ENCODE measurements at places on chromosomes 4 and X. TPM values are rescaled to one million over a fixed set of nuclear protein-coding genes. Genes with fewer than 3 reads are reported as not detected.

DNA sequence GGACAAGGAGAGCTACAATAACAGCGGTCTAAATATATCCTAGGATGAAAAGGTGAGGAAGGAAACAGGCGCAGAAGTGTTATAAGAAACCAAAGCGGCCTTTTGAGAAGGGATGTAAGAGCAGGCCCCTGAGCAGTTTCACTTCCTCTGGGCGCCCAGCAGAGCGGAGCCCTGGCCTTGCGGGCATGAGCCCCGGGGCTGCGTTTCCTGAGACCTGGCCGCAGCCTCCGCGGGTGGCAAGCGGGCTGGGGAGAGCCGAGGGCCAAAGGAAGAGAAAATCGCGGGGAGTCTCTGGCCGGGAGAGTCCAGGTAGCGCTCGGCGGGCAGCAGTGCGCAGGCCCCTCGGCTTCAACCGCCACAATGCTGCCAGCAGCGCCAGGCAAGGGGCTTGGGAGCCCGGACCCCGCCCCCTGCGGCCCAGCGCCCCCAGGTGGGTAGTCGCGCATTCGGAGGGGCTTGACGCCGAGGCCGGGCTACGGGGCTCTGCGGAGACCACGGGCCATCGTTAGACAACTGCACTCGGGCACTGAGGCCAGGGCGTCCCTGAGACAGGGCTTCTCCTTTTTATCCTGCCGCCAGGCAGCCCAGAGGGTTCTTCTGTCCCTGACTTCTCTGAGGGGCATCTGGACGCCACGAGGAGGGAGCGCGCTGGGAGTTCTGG is at the start of gene BANK1:
Gene BANK1, plus strand, starts transcription at position 210 of the 661 bp plus-strand sequence. Its CDS starts 151 bp downstream, at position 361.
- DNase-seq: peak; percentile 28

GRCh38 chr4:15149234-15149838 is 147.1 kb downstream of the CPEB2 start:
- no peak for DNase-seq

DNA sequence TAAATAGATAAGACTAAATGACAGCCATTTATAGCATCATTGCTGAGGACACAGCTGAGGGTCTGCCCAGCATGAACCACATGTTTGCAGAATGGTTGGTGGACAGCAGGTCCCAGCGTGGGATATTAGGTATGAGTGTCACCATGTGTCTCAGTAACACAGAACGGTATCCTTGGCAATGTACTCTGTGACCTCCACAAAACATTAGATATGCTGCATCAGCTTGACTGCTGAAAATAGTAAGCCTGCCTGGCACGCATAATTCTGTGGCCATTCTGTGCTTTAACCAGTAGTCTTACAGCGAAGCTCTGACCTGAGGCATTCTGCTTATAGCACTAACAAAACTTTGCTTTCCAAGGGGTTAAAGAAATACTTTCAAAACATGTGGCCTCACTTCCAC is 32.0 kb downstream of the LIMCH1 start:
- no peak for DNase-seq

GRCh38 chrX:68792083-68792482 is 36.7 kb upstream of the EFNB1 start:
- no peak for DNase-seq

DNA sequence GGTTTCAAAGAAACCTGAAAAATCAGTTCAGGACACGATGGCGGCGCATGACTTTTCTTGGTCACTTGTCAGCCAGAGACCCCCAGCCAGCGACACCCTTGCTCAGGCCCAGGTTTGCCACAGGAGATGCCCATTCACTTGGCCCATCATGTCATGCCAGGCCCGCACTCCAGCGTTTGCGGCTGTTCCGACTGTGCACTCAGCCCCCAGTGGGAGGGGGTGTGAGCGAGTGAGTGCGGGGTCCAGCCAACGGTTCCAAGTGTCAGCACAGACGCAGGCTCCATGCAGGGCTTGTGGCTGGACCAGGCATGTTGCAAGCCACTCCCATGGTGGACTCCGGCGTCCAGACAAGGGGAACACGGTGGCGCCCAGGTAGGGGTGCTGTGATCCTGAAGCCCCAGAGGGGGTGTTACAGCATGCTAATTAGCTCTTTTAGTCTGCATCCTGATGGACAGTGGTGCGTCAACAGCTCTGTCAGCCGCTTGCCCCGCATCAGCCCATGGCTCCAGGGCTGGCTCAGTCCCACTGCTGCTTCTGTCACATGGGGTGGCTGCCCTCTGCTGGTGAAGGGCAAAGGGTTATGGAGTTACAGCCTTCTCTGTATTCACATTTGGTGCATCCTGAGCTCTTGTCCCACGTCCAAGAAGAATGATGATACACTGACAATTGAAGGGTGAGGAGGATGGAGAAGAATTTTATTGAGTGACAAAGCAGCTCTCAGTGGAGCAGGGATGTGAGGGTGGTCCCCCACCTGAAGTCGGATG is 3.7 kb upstream of the MAEA start:
- no peak for DNase-seq

- peak; percentile 72 for DNase-seq
These were observed 120.2 kb upstream of the PJA1 start for GRCh38 chrX:69285401-69285877.

- DNase-seq: no peak
These were observed 50.9 kb downstream of the SEL1L3 start for GRCh38 chr4:25811841-25812240.

DNA sequence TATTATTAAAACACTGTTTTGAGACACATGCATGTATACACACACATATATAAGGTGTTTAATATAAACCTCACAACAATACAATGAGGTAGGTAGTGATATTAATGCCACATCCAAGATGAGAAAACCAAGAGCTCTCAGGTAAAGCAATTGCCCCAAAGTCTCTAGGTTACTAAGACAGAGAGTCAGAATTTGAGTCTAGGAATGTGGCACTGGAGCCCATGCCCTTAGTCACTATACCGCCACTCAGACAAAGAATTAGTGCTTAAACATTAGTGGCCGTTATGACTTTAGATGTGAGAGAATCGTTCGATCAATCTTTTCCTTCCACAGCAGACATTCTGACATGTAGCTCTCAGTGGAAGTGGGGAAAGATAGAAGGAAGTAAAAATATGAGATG is 108.2 kb upstream of the ACSL4 start:
- no peak for DNase-seq

DNA sequence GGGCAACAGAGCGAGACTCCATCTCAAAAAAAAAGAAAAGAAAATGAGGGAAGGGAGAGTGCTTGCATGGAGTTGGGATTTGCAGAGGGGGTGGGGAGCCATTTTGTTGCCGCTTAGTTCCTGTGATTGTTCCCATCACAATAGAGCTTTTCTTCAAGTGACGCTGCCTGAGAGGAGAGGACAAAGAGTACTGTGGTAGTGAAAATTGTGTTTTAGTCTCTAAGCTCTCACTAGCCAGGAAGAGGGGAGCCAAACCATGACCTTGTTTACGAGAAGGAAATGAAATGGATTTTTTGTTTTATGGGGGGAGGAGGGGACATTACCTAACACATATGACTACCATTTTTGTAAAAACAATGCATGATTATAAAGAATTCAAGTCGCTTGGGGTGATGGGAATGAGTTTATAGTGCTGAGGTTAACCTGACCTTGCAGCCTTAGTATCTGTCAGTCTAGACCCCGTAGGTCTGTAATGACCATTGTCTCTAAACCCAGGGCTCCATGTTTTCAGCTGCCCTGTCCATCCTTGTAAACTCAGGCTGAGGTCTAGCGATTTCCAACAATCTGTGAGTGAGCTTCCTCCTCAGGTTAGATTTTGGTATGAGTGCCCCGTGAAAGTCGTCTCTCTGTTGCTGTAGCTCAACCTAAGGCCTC is 18.8 kb downstream of the SRD5A3 start:
- DNase-seq: no peak

DNA sequence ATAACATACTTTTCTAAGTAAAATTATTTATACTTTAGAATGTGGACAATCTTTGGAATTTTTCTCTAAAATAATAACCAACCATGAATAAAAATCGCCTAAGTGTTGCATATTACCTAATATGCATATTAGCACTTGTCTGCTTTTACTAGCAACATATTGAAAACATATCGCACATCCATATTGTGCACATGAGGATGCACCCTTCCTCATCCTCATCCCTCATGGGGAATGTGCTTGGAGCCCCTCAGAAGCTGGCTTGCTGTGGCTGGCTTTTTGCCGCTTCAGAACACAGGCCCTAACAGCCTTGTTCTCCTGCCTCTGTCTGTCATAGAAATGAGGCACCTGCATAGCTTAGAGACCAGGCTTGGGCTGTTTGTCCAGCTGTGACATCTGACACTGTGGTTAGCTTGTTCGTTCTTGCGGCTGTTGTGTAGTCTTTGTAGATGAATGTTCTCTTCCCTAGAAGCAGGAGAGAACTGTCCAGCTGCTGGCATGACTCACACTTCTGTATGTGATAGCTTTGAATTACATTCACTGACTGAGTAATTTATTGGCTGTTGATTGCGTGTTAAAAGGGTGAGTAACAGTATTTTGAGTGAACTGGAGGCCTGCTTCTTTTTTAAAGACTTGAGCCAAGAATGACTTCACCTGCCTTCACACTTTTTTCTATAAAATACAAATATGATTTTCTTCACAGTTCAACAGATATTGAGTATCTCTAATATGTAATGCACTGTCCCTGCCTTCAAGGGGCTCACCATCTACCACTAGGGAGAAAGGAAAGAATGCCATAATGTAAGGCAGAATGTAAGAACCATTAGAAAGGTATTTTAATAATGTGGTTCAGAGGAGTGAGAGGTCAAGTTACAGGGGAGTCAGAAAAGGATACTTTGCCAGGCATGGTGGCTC is 81.9 kb downstream of the HMGB2 start:
- peak; percentile 68 for DNase-seq

GRCh38 chrX:96619588-96619987 is 65.1 kb upstream of the DIAPH2 start:
- no peak for DNase-seq

- no peak for DNase-seq
These were observed 176.2 kb upstream of the CXorf66 start for GRCh38 chrX:140141444-140142029.

GRCh38 chr4:33134366-33134765 is 2414.2 kb downstream of the PCDH7 start:
- DNase-seq: no peak

DNA sequence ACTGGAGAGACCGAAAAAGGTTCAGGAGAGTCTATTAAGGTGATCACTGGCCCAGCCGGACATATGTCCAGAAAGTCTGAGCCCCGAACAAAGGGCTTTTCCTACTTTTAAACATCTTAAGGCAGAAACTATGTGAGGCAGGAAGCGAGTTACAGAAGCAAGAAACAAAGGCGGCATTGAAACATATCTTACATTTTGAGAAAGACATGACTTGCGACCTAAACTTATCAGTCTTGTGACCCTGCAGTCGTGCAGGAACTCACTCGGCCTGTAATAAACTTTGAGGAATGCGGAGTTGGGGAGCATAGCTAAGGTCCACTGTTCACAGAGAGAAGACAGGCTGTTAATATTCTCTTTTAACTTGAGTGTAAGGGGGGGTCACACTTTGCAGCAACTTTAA is 158.7 kb downstream of the TBX22 start:
- DNase-seq: no peak

CENPVL1 gene
- not detected for polyA plus RNA-seq

UGT2B15 gene
- not detected for polyA plus RNA-seq

TMSB15C gene
- 0.19 TPM for polyA plus RNA-seq

TRIM60 gene
- polyA plus RNA-seq: not detected

ARHGAP36 gene
- polyA plus RNA-seq: not detected

FRMD7 gene
- polyA plus RNA-seq: not detected

FATE1 gene
- 0.53 TPM for polyA plus RNA-seq

CBR4 gene
- polyA plus RNA-seq: 8.7 TPM

ARMCX2 gene
- polyA plus RNA-seq: 14.0 TPM

CSAG1 gene
- polyA plus RNA-seq: not detected

All from heart left ventricle (tissue), 16 donors.